Right lobe of liver (tissue), 6 donors: ENCODE measurements at places on chromosomes 2 and 18.

GRCh38 chr2:223921204-223921603 lies 23.9 kb downstream of the WDFY1 start:
- no peaks in the 10 kb centered on the region for H3K36me3 ChIP-seq
- no peak for DNase-seq
- H3K27me3 ChIP-seq = no peaks in the 10 kb centered on the region
- H3K27ac ChIP-seq = no peak overlapping the region
- no peak overlapping the region for H3K4me3 ChIP-seq
- H3K4me1 ChIP-seq = no peaks in the 10 kb centered on the region

DNA sequence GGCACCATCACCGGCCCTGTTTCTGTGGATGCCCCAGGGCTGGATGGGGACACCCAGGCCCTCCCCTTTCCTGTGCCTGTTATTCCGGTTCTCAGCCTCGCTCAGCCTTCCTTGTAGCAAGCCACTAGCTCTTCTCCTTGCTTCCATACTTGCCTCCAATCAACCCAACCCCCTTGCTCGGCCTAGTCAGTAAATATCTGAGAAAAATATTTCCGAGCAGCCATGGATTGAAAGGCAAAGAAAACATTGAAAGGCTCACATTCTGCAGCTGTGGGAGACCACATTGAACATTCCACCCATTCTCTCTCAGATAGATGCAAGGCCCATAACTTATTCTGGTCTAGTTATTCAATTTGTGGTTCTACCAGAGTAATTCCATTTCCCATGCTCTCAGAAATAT lies 114.9 kb downstream of the SPP2 start:
- H3K4me1 ChIP-seq = no peaks in the 10 kb centered on the region
- no peaks in the 10 kb centered on the region for H3K27me3 ChIP-seq
- no peak overlapping the region for H3K4me3 ChIP-seq
- H3K27ac ChIP-seq = no peak overlapping the region

- no peak overlapping the region for H3K4me3 ChIP-seq
- no peaks in the 10 kb centered on the region for H3K4me1 ChIP-seq
- H3K36me3 ChIP-seq = no peaks in the 10 kb centered on the region
- no peak overlapping the region for H3K27ac ChIP-seq
These were observed 339.4 kb downstream of the DCC start for GRCh38 chr18:52679354-52679753.

DNA sequence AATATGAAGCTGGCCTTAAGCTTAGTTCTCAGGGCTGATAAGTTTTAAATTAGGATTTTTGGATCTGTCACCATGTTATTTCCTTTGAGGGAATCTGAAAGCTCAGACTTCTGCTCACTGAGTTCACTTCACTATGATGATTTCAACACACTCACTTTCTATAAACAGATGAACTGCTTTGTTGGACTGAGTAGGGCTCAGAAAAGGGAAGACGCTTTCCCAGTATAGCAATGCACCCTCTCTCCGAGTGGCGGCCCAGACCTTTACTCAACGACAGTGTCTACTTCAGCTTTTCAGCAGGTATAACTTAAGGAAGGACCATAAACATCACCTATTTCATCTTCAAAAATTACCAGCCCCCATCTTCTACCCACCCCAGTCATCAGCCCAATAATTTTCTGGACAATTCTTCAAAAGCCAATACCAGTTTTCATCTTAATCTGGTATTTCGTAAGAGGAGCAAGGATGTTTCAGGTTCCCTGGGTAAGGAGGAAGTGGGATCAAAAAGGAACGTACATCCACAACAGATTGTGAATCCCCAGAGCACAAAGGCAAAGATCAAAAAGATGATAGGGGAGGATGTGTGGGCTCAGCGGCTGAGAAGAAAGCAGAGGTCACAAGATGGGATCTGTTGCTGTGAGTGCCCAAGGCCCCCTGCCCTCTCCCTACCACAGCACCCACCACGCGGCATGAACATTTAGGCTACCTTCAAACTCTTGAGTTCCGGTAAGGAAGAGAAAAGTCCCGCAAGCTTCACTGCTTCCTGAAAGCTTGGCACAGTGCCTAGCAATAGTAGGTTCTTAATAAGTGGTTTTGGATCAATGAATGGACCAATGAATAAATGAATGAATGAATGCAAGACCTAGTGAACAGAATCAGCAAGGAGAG lies 41.9 kb downstream of the LPIN2 start:
- no peaks in the 10 kb centered on the region for H3K36me3 ChIP-seq
- DNase-seq = peak; percentile 63
- H3K4me1 ChIP-seq = peaks cover 78% of the 10 kb centered on the region

DNA sequence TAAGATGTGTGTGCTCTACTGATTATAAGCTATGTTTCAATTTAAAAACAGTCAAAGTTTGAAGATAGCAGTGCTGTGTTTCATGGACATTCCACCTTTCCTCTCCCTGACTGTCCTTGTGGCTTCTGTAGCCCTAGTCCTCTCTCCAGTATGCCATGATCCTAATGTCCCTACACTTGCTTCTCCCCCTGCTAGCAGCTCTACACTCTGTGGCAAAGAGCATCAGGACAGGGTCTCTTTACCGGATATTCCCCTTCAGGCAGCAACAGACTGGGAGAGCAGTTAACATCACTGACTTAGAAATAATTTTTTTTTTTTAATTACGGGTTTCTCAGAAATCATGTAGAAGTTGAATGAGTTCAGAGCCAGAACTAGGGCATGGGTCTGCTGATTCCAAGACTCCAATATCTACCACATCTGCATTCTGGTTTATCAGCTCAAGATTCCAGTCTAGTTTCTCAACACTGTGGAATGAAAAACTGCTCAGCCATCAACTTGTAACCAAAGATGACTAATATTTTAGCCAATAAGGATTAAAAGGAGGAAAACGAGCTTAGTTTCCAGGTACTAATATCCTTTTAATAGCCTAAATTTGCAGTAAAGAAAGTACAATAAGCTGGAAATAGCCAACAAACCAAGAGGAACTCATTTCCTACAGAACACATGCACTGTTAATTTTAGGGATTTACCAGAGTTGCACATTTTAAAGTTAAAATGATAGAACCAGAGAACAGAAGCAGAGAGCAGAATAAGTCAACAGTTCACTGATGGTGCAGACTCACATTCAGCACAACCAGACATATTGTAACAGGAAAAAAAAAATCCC lies 45.2 kb downstream of the TMEM131 start:
- no peak for DNase-seq
- H3K27me3 ChIP-seq = no peaks in the 10 kb centered on the region
- H3K27ac ChIP-seq = no peak overlapping the region
- H3K4me1 ChIP-seq = no peaks in the 10 kb centered on the region
- H3K36me3 ChIP-seq = no peaks in the 10 kb centered on the region

- no peak overlapping the region for H3K4me3 ChIP-seq
- H3K27me3 ChIP-seq = no peaks in the 10 kb centered on the region
- no peaks in the 10 kb centered on the region for H3K4me1 ChIP-seq
- DNase-seq = no peak
- no peaks in the 10 kb centered on the region for H3K36me3 ChIP-seq
These were observed 561.2 kb upstream of the CNTNAP5 start for GRCh38 chr2:123463886-123464285.

DNA sequence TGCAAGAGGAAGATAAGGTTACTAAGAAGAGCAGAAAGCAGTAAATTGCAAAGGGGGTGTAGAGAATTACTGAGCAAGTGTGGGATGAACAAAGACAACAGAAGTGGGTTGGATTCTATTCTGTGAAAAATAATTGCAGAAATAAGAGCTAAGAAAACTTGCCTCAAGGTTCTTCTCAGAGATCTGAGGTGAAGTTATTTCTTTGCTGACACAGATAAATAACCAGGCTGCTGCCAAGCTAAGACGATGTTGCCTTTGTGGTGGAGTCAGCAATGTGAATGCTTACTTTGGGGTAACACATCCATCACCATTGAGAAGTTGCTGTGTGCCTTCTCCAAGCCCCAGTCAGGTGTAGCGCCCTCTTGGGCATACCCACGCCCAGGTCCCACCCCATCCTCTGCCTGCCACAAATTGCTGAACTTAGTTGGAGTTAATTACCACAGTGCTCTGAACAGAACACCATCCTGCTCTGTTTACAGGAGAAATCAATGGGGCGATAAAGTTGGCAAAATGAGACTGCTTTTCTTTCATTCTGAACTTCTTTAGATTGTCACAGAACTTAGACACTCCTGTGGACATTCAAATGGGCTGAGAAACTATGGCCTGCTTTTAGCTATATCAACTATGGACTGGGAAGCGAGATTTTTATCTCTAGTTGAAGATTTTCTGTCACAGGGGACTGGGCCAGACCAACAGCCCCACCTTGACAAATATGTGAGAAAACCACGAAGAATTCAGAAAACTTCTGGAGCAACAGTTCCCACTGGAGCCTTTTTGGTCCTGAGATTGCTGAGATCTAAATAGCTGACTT lies 283.6 kb downstream of the TMX3 start:
- no peak overlapping the region for H3K27ac ChIP-seq
- no peak overlapping the region for H3K4me3 ChIP-seq
- DNase-seq = no peak
- H3K4me1 ChIP-seq = no peaks in the 10 kb centered on the region

- H3K27me3 ChIP-seq = no peaks in the 10 kb centered on the region
- no peak overlapping the region for H3K4me3 ChIP-seq
- no peak overlapping the region for H3K27ac ChIP-seq
- peaks cover 3% of the 10 kb centered on the region for H3K4me1 ChIP-seq
- no peak for DNase-seq
- no peaks in the 10 kb centered on the region for H3K36me3 ChIP-seq
These were observed 193.6 kb downstream of the AGPS start for GRCh38 chr2:177586154-177586553.

DNA sequence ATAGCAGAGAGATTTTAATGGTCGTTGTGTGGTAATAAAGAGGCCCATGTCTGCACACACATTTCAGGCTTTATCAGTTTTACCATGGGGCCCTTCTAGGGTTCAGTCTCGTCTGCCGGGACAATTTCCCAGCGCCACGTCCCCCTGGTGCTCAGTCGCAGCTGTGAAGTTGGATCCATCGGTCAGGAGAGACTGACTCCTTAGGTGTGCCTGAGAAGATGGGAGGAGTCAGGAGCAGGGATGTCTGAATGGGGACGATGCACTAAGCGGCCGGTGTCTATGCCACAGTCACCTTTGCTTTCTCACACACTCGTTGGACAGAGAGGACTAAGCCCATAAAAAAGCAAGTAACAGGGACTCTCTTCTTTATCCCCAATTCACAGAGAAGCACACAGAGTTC lies 71.4 kb downstream of the TWIST2 start:
- H3K27ac ChIP-seq = no peak overlapping the region
- no peak for DNase-seq
- no peaks in the 10 kb centered on the region for H3K36me3 ChIP-seq
- H3K4me1 ChIP-seq = no peaks in the 10 kb centered on the region

DNA sequence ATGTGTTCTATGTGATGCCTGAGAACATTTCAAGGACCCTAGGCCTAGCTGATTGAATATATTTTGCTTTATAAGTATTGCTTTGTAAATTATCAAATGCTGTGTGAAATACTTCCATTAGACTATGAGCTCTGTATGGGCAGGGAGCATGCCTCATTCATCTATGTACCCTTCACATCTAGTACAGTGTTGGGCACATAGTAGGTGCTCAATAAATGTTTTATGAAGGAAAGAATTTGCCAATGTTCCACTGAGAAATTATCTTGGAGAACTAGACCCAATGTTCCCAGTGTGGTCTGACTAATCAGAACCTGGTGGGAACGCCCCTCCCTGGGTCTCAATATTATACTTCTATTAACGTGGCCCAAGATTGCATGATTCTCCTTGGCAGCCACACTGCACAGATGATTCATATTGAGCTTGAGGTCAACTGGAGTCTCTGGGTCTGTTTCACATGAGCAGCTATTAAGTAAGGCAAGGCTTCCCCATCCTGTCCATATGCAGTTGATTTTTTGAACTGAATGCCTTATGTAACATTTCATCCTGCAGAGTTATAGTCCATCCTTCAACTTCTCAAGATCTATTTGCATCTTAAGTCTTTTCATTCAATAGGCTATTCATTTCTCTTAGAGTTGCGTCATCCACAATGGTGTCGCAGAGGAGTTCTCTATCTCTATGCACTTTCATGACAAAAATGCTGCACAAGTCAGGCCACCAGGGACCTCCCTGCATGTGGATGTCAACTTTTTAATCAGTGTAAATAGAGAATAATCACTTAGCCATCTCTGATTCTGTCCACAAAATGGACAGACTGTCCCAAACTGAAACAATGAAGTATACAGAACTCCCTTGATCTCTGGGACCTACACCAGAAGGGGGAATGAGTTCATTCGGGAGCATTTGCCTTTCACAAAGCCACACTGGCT lies 257.6 kb downstream of the CYP26B1 start:
- no peak overlapping the region for H3K4me3 ChIP-seq
- no peaks in the 10 kb centered on the region for H3K27me3 ChIP-seq
- no peaks in the 10 kb centered on the region for H3K4me1 ChIP-seq
- H3K27ac ChIP-seq = no peak overlapping the region
- no peaks in the 10 kb centered on the region for H3K36me3 ChIP-seq

DNA sequence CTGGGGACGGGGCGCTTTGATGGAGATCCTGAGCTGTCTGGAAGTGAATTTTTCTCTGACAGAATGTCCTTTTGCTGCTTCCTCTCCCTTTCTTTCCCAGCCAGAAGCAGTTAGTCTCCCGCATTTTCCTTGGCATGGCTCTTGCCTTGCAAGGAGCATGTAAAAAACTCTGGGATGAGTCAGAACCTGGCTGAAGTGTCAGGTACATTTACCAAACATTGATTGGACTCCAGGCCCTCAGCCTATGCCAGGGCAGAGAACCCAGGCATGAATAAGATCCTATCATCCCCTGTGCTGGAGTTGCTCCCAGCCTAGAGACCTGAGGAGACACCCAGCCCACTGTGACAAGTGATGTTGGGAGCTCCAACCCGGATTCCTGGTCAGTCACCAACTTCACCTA lies 21.6 kb downstream of the STON1 start:
- H3K27ac ChIP-seq = no peak overlapping the region
- DNase-seq = no peak
- H3K4me1 ChIP-seq = no peaks in the 10 kb centered on the region
- H3K36me3 ChIP-seq = no peaks in the 10 kb centered on the region
- no peaks in the 10 kb centered on the region for H3K27me3 ChIP-seq
- no peak overlapping the region for H3K4me3 ChIP-seq

DNA sequence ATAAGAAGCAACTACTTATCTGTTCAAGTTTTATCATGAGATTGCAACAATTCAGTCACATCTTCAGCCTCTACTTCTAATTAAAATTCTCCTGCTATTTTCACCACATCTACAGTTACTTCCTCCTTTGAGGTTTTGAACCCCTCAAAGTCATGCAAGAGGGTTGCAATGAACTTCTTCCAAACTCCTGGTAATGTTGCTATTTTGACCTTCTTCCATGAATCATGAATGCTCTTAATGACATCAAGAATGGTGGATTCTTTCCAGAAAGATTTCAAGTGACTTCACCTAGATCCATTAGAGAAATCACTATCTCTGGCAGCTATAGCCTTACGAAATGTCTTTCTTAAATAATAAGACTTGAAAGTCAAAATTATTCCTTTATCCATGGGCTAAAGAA lies 1052.8 kb upstream of the NRXN1 start:
- H3K4me1 ChIP-seq = no peaks in the 10 kb centered on the region
- no peak overlapping the region for H3K4me3 ChIP-seq
- H3K36me3 ChIP-seq = no peaks in the 10 kb centered on the region
- no peak overlapping the region for H3K27ac ChIP-seq
- DNase-seq = no peak
- no peaks in the 10 kb centered on the region for H3K27me3 ChIP-seq
